ENCODE measurements at places on chromosomes 2 and 18. TPM values are rescaled to one million over a fixed set of nuclear protein-coding genes. Genes with fewer than 3 reads are reported as not detected.

- DNase-seq, result no peak
These were observed 37.9 kb upstream of the CTAGE1 start for GRCh38 chr18:22455425-22456115.

Gene SERPINB5
- total RNA-seq, result 1.7 TPM

DNA sequence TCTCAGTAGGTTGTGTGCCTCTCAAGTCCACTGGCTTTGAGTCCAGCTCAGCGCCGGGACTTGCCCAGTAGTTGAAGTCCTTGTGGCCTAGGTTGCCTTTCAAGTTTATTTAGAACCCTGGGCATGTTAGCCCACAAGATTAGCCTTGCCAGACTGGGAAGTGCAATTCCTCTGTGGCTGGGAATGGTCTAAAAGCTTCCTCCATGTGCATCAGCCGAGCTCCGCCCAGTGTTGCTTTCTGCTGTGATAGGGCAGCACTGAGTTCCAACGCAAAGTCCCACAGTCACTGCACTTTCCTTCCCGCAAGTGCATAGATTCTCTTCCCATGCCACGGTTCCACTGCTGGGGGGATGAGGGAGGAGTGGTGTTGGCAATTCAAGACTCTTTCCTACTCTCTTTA is 308.9 kb upstream of the THUMPD2 start:
- DNase-seq, result no peak

Gene LONRF2
- total RNA-seq, result 17.7 TPM

- no peak for DNase-seq
These were observed 43.6 kb downstream of the NHEJ1 start for GRCh38 chr2:219116776-219117646.

GRCh38 chr2:224412141-224413015 is 10.5 kb upstream of the FAM124B start:
- no peak for DNase-seq
